Aorta (tissue), 5 donors: ENCODE measurements at places on chromosomes 12 and 14.

- no peak for DNase-seq
Observed at GRCh38 chr12:124428136-124428791, 133.4 kb downstream of the RFLNA start.

GRCh38 chr14:25908277-25909044, 689.4 kb downstream of the NOVA1 start:
- no peak for DNase-seq

- no peak for DNase-seq
Observed at GRCh38 chr14:89088530-89088929, 264.1 kb downstream of the TTC8 start.

DNA sequence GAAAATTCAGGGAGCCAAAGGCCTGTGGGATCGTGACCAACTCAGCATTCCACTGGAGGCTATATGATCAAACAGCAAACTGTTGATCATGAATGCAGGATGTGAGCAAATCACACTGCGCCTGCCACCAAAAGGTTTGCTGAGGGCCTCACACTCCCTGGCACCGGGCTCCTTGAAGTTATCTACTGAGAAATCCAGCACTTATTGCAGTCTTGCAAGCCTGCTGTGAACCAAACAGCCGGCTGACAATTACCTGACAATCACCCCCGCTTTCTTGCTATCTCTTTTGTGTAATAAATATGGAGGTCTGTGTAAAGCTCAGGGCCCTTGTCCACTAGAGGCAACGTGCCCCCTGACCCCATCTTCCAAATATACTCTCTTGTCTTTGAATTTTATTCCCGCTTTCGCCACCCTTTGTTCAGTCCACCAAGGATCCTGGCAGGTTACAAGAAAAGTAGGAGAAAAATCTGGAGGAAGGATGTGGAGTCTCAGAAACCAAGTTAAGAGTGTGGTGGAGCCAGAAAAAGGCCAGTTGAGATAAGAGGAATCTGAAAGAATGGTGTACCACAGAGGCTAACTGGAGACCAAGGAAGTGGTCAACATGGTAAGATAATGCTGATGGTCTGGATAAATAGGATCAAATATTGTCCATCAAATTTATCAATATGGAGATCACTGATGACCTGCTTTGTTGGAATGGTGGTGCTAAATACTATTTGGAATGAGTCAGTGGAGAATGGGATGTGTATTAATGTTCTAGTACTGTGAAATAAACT, 229.2 kb downstream of the ALX1 start:
- DNase-seq, result no peak

DNA sequence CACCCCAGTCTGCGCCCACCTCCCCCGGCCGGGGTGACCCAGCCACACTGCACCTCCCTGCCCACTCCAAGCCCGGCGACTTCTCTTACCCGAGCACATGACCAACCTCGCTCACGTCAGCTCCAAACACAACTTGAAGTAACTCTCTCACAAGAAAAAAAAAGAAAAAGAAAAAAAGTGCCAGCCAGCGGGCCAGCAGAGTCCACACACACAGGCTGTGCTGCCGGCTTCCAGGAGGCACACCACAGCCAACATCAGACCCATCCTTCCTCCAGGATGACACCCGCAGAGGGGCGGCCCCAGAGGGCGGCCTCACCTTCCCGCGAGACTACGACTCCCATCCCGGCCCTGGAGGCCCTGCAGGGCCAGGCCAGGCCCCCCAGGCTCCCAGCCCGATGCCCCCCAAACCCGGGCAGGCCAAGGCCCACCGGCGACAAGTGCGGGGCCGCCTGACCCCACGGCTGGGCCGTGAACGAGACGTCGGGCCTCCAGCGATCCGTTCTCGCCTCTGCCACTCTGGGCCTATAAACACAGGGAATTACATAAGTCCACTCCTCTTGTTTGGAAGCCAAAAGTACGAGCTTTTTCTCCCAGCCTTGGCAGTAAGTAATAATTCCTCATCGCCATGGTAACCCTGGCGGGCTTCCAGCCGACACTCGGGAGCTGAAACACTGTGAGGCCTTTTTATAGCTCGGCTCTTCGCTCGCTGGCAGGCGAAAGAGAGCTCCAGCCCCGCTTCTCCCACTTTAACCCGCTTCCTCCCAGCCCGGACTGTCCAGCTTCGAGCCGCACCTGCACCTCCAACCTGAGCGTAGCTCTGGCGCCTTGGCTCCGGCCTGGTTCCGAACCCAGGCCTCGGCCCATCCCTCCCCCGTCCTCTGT, 49.1 kb downstream of the NCOR2 start:
- DNase-seq, result peak; percentile 98

DNA sequence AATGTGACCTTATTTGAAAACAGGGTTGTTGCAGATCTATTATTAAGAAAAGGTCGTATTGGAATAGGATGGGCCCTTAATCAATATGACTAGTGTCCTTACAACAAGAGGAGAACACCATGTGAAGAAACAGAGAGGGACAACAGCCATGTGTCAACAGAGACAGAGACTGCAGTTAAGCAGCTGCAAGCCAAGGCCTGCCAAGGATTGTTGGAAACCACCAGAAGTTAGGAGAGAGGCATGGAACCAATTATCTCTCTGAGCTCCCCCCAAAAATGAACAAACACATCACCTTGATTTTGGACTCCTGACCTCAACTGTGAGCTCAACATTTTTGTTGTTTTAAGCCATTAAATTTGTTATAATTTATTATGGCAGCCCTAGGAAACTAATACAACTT, 214.6 kb upstream of the PRKD1 start:
- DNase-seq, result no peak

- DNase-seq, result no peak
Observed at GRCh38 chr12:105825141-105825540, 313.6 kb downstream of the NUAK1 start.

GRCh38 chr12:9378430-9378835, 170.2 kb upstream of the PZP start:
- DNase-seq, result no peak

- no peak for DNase-seq
Observed at GRCh38 chr14:67602995-67603545, 3.0 kb upstream of the PIGH start.

GRCh38 chr14:45838597-45838996, 585.6 kb upstream of the MIS18BP1 start:
- no peak for DNase-seq

DNA sequence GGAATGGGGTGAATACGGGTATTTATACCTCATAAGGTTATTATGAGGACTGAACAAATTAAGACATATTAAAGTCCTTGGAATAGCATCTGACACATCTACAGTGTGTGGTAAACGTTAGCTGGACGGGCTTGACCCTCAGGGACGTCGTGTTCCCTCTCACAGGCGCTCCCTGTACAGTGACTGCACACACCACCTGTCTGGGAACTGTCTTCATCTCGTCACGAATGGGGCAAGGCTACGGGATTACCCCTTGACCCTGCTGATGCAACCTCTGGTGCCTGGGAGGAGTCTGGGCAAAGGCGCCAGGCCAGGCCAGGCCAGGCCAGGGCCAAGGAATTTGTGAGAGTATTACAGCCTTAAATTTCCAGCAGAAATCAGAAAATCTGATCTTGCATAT, 191.1 kb downstream of the CALM1 start:
- no peak for DNase-seq

GRCh38 chr14:92538412-92538985, 24.9 kb downstream of the RIN3 start:
- no peak for DNase-seq

- peak; percentile 61 for DNase-seq
Observed at GRCh38 chr14:68958553-68958952, 20.5 kb downstream of the ACTN1 start.

DNA sequence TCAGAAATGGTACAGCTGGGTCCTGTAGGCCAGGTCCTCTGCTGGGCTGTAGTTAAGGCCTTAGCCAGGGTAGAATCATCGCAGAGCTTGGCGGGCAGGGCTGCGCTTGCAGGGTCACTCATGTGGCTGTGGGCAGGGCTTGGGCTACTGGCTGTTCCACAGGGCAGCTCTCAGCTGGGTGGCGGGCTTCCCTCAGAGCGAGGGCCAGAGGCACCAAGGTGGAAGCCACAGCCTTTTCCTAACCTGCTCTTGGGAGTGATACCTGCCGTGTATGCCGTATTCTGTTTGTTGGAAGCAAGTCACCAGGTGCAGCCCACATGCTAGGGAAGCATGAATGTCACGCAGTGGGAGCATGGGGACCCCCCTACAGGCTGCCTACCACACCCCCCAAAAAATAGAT, 69.8 kb upstream of the RIN3 start:
- DNase-seq, result no peak

DNA sequence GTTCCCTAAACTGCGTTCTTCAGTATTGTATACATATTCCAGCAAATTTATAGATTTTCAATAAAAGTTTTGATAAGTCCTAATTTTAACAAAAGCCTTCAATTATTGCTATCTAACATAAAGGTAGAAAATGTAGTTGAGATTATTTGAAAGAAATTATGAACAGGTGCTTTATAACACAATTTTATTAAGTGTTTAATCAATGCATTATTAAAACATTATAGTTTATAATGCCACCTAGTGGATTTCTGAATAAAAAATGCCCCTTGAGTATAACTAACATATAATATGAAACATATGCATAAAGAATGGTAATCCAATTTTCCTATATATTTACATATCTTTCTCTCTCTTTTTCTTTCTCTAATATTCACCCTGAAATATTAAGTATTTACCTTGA, 515.3 kb downstream of the SLC6A15 start:
- DNase-seq, result no peak

DNA sequence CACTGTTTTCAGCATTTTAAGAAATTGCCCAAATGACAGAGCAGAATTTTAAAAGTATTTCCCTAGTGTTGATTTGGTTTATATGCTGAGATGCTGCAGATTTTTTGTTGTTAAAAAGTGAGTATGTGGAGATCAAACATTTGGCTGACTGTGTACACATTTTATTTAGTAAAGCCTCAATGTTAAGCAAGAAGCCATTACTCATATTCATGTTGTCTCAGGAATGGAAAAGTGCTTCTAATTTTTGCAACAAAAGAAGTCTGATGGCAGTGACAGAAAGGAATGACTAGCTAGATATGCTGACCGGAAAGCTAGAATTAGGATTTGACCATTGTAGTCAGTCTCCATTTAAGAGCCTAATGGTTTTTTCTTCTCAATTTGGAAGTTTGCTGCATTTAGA, 22.5 kb downstream of the SLC38A6 start:
- DNase-seq, result no peak

- DNase-seq, result no peak
Observed at GRCh38 chr12:65892841-65893251, 68.6 kb downstream of the HMGA2 start.

DNA sequence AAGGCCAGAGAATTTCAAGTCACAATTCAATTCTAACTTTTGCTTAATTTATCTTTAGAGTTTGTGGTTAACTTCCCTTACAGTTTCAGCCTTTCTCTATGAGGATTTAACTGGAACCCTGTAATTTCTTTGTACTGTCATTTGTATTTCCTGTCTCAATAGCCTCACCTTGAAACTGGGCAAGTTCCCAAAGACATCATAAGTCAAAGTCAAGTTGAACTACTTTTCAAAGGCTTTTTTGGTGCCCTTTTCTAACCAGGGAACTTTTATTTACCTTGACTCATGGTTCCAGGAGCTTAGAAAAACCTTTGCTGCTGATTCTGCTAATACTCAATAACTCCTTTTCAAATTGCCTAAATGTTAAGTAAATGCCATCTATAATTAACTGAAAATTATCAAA, 200.8 kb upstream of the KRR1 start:
- no peak for DNase-seq

- no peak for DNase-seq
Observed at GRCh38 chr12:25518512-25518911, 34.6 kb downstream of the LMNTD1 start.

- DNase-seq, result no peak
Observed at GRCh38 chr14:23530375-23531055, 21.1 kb downstream of the ZFHX2 start.

GRCh38 chr12:34033628-34034296, 11.5 kb downstream of the ALG10 start:
- no peak for DNase-seq

DNA sequence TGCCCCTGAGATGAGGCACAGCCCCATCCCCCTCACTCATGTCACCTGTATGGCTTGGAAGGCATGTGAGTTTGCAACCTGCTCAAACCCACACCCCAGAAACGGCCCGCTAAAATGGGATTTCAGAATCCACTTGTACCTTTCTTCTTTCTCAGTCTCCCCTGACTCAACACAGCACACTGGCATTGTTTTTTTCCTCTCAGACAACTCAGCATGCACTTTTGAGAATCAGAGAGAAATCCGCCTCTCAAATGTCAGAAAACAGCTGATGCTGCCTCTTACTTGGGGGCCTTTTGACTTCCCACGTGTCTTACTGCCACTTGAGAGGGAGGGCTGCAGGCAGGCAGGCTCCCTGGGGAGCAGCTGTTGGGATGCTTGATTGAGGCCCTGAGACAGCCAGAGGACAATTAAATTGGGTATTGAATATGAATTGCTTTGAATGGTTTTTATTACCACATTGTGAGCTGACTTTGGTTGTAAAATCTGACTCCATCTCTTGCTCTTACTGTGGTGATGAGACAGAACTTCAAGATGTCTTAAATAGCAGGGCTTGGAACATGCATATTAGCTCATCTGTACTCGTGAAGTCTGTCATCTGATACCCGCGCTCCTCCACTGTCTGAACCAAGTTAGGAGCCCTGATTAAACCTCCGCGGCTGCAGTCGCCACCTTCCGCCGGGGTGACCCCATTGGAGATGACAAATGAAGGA, 96.6 kb downstream of the APAF1 start:
- no peak for DNase-seq

GRCh38 chr12:104513681-104514080, 56.9 kb downstream of the CHST11 start:
- DNase-seq, result no peak

GRCh38 chr12:20946732-20947131, 136.2 kb downstream of the SLCO1B3 start:
- no peak for DNase-seq

GRCh38 chr12:42962384-42962783, 372.8 kb upstream of the PRICKLE1 start:
- no peak for DNase-seq

DNA sequence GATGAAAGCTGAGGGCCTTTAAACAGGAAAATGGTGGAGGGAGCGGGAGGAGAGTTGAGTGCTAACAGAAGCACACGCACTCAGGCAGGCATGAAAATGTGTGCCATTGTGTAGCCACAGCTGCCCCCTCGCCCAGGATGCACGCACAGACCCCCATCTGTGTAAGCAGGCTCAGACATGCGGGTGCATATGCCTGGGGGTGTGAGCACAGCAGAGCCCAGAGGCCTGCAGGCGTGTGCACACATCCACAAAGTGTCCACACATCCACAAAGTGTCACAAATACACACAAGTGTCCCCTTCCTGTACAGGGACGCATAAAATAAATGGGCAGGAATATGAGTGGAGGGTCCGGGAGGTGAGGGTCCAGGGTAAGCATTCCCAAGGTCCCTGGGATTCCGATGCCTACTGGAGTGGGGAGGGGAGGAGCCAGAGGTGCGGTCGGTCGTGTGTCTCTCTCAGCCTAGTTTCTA, 805 bp upstream of the KRT7 start:
- DNase-seq, result peak; percentile 69

GRCh38 chr12:22539055-22539454, 5.3 kb downstream of the C2CD5 start:
- no peak for DNase-seq

GRCh38 chr14:71137536-71138447, 230.5 kb downstream of the PCNX1 start:
- DNase-seq, result no peak

- no peak for DNase-seq
Observed at GRCh38 chr12:20142956-20143355, 225.4 kb upstream of the PDE3A start.

GRCh38 chr12:56247923-56248322, 10.3 kb downstream of the ANKRD52 start:
- DNase-seq, result no peak
